ENCODE measurements at places on chromosomes 3 and 15.

- DNase-seq = no peak
These were observed 9.7 kb downstream of the NCBP2 start for GRCh38 chr3:196932600-196932999.

DNA sequence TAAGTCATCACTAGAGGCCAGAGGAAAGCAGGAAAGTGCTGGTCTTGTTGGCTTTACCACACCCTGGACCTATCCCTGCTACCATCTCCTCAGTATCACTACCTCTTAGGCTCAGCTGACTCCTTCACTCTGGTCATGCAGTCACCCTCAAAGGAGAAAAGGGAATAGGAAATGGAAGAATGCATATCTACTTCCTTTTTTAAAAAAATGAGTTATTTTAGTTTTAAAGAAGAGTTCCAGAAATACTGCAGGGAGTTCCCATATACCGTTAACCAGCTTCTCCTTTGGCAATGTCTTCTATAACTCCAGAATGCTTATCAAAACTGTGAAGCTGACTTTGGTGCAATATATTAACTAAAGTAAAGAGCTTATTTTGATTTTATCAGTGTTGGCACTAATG is 688.6 kb downstream of the DIPK2A start:
- no peak for DNase-seq

GRCh38 chr3:30688776-30689641 is 82.6 kb downstream of the TGFBR2 start:
- peak; percentile 7 for DNase-seq

DNA sequence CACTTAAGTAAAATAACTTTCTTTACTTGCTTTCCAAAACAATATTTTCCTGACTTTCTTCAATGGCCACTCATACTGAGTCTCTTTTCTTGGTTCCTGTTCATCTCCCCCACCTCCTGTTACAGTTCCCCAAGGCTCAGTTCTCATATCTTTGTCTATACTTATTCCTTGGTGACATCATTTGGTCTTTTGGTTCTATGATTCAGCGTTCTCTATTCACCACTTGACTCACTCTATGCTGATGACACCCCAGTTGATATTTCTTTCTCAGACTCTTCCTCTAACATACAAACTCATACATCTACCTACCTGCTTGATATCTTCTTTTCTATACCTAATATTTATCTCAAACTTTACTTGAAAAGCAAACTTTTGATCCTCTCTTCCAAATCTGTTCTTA is 85.0 kb upstream of the P3H2 start:
- DNase-seq = peak; percentile 54

GRCh38 chr15:67832897-67833709 is 6.7 kb downstream of the RNU6-1 start:
- DNase-seq = no peak

DNA sequence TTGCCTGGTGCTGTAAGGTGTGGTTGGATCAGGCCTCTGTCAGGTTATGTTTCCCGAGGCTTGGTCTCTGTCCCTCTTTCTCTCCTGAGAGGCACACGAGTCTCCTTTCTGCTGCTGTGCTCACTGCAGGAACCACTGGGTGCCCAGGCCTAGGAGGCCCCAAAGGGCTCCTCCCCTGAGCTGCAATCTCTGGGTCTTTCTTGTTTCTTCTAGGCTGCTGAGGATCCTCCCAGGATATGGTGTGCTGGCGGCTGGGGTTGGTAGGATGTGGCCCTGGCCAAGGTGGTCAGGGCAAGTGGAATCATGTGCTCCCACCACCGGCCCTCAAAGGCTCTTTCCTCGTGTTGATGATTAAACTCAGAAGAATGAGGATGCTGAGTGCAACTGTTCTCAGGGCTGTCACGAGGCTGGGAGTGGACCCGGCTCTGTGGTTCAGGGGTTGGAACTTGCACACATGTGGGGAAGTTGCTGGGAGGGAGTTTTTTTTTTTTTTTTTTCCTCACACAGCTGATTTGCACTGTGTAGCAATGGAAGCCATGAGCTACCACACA is 43.6 kb upstream of the CTSH start:
- DNase-seq = no peak

DNA sequence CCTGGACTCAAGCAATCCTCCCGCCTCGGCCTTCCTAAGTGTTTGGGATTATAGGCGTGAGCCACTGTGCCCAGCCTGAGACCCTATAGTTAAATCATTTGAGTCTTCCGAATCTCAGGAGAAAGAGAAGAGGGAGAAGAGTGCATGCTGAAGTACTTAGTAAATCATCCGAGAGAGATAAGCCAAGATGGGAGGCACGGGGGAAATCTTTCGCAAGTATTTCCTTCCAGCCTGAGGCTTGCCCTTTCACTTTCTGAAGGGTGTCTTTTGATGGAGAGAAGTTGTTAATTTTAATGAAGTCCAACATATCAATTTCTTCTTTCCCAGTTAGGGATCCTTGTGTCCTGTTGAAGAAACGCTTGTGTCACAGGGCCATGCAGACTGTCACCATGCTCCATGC is 97.1 kb upstream of the SLC6A6 start:
- no peak for DNase-seq

- no peak for DNase-seq
These were observed 379.4 kb upstream of the CFAP20DC start for GRCh38 chr3:59429198-59429597.

DNA sequence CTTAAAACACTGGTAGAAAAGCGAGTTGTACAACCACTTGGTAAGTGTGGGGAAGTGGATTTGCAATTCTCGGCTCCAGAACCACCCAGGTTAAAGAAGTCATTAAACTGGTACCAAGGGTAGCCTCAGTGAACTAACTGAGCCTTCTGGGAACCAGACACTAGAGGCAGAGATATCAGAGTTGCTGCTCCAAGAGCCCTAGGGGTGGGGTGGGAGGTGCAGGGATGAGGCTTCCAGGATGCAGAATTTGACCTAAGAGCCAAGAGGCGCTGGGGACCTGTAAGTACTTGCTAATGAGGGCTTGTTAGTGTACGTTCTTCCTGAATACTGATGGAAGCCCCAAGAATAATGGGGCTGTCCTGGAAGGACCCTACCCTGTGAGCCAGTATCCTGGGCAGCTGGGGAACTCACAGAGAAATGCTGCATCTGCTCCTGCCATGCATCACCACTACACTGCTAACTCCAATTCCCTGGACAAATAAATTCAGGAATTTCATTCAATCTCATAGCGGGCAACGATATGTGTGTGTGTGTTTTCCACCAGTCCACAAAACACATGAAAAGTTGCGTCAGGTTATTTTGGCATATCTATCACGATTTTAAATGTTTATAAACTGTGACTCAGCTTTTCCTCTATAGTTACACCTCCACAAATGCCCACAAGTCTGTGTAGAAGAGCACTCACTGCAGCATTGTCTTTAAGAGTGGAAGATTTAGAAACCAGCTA is 23.8 kb downstream of the STIMATE start:
- peak; percentile 43 for DNase-seq

DNA sequence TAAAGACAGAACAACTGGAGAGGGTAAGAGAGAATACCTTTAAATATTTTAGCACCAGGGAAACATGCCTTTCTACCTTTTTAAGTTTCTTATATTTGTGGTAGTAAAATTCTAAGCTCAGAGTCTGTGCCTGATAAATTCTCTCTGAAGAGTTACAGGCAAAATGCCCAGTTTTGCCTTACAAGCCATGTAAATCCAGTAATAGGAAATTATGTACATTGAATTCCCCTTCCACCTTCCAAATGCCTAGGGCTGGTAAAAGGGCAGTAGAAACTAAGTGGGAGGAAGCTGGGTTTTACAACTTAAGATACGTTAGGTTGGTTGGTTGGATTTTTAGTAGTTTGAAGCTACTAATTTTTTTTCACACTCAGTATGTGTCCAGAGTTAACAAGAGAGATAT is 43.1 kb upstream of the TP63 start:
- DNase-seq = no peak

DNA sequence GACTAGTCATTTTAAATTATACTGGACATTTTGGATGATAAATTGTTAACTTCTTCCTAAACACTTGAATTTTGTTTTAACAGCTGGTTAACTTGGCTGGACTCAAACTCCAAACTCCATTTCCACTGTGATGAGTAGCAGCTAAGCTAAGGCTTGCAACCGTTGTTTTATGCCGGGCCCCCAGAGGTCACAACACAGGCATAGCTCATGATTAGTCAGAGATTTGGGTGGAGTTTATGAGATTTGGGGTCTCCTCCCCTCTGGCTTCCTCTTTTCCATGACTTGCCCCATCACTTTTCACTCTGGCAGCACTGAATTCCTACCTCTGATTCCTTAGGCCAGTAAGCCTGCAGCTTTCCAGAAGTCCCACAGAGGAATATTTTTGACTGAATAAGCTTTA is 12.8 kb downstream of the THAP10 start:
- DNase-seq = no peak

GRCh38 chr3:153287017-153287416 is 125.0 kb downstream of the RAP2B start:
- DNase-seq = no peak

DNA sequence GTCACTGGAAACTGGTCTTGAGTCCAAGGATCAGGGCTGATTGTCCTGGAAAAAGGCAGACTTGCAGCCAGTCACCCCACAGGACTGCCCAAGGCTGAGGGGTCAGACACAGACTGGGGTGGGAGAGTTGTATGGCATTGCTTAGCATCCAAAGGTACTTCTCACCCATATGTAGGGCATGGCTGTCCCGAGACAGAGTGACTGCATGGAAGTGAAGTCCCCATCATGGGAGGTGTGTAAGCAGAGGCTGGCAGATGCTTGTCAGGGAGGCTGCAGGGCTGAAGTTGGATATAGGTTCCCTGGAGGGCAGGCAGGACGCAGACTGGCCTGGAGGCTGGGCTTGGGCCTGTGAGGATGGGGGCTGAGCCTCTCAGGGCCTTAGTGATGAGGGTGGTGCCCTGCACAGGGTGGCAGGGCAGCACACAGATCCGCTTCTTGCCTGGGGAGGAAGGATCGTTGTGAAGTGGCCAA is 31.1 kb downstream of the PSTPIP1 start:
- DNase-seq = no peak

- no peak for DNase-seq
These were observed 665 bp downstream of the GLB1 start for GRCh38 chr3:33096093-33096868.

- DNase-seq = no peak
These were observed 49.6 kb downstream of the PCSK6 start for GRCh38 chr15:101439920-101440319.

DNA sequence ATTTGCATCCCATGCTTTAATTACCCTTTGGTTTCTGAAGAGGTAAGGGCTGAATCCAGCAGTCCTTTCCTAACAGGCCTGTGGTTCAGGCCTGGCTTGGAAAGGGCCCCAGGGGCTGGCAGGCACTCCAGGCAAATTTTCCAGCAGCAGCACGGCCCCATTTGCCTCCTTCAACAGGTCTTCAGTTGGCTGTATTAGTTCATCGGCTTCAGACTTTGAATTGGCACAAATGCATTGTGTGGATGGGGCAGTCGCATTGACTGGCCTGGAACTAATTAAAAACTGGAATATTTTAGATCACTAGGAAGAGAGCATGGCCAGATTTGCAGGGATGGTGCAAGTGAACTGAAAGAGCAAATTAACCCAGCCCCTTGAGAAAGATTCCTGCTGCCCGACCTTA is 207.8 kb upstream of the MCTP2 start:
- DNase-seq = no peak

GRCh38 chr3:160161921-160162320 is 63.3 kb upstream of the C3orf80 start:
- DNase-seq = no peak

DNA sequence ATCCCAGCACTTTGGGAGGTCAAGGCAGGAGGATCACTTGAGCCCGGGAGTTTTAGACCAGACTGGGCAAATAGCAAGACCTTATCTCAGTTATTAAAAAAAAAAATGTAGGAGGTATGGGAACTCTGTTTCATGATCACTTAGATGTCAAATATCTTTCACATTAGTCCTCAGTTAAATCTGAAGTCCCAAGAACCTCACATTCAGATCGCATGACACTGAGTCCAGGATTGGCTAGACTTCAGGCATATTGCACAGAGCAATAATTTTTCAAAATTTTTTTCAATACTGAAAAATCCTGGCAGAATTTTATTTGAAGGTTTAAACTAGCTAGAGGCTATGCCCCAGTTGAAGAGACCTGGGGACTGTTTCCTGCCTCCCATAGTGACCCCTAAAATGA is 56.3 kb upstream of the ZNF148 start:
- DNase-seq = no peak
